ENCODE measurements at places on chromosomes 7 and 10. TPM values are rescaled to one million over a fixed set of nuclear protein-coding genes. Genes with fewer than 3 reads are reported as not detected.

CDK14 gene
- 0.20 TPM for total RNA-seq

HMX2 gene
- total RNA-seq, result not detected

HOXA5 gene
- total RNA-seq, result not detected

OR2A1 gene
- not detected for total RNA-seq

BHLHA15 gene
- total RNA-seq, result not detected

CALML3 gene
- not detected for total RNA-seq

GRCh38 chr7:116122972-116123595 lies 87.3 kb upstream of the TES start:
- peaks cover 2% of the 10 kb centered on the region for H3K36me3 ChIP-seq
- DNase-seq, result no peak
- peaks cover 40% of the 10 kb centered on the region for H3K27me3 ChIP-seq
- H3K27ac ChIP-seq, result no peak overlapping the region
- H3K4me3 ChIP-seq, result no peak overlapping the region

- H3K4me3 ChIP-seq, result no peak overlapping the region
- H3K27ac ChIP-seq, result no peak overlapping the region
- H3K4me1 ChIP-seq, result peaks cover 12% of the 10 kb centered on the region
- DNase-seq, result peak; percentile 27
- H3K27me3 ChIP-seq, result peaks cover 14% of the 10 kb centered on the region
- no peaks in the 10 kb centered on the region for H3K36me3 ChIP-seq
Observed at GRCh38 chr10:86946213-86947155, 10.9 kb downstream of the MMRN2 start.

- H3K27me3 ChIP-seq, result peaks cover 49% of the 10 kb centered on the region
- DNase-seq, result no peak
- H3K27ac ChIP-seq, result no peak overlapping the region
- H3K36me3 ChIP-seq, result no peaks in the 10 kb centered on the region
Observed at GRCh38 chr7:150345012-150345411, 3.6 kb upstream of the RARRES2 start.

DNA sequence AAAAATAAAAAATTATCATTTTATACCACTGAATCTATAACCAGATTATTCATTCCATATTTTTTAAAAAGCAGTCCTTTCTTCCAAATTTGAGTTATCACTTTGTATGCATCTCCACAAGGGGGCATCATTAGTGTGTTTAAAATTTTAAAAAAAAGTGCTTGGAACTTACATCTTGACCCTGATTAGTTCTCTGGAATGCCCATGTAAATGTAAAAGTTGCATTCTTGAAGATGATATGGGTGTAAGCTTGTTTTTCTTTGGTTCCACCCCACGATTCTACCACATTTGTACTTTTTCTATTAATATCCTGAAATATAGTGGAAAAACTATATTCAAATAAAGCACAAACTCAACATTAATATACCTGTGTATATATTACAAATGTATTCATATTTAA lies 144.9 kb downstream of the ELAPOR2 start:
- H3K27ac ChIP-seq, result no peak overlapping the region
- no peaks in the 10 kb centered on the region for H3K36me3 ChIP-seq
- no peak overlapping the region for H3K4me3 ChIP-seq
- H3K4me1 ChIP-seq, result peaks cover 8% of the 10 kb centered on the region
